ENCODE measurements at places on chromosomes 1 and 21. TPM values are rescaled to one million over a fixed set of nuclear protein-coding genes. Genes with fewer than 3 reads are reported as not detected.
A peak's percentile ranks its signal among the peaks of the same experiment; 100 is the strongest.

DNA sequence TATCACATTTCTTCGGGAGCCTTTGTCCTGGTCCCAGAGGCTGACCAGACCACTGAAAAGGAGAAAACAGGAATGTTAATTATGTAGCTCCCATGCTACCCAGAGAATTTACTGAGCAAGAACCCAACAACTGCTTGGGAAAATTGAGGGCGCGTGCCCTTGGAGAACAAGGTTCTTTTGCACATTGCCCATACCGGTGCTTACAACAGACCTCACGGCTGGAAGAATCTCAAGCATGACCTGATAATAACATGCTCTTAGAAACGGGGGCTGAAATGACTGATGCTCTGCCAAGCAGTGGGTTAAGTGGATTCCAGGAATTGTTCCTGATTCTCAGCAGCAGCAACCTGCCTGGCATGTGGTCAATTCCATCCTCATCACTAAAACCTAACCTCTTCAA, 49.3 kb upstream of the AJAP1 start:
- no peak for DNase-seq

DNA sequence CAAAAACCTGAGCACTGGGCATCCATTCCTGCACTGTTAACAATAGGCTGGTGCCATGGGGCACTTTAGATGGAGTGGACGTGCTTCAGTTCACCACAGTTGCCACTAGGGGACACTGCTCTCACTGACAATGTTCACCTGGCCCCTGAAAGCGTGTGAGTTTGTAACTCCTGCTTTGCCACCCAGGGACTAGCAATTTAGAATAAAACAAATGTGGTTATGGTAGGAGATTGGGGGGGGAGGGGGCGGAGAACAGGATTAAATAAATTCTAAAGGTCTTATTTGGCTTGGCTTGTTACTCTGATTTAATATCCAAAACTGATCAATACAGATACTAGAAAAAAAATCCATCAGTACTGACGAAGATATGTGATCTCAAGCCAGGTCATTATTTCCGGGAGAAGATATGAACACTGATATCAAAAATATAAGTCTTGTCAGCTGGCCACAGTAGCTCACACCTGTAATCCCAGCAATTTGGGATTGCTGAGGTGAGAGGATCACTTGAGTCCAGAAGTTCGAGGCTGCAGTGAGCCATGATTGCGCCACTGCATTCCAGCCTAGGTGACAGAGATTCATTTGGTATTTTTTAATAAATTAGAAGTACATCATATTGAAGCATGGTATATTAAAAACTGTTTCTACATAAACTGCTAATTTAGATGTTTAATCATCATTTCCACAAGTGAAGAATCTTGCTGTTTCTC, 23.2 kb downstream of the INTS7 start:
- peak; percentile 77 for DNase-seq

- DNase-seq, result no peak
These were observed 147.0 kb downstream of the TNFSF18 start for GRCh38 chr1:172903581-172904220.

DNA sequence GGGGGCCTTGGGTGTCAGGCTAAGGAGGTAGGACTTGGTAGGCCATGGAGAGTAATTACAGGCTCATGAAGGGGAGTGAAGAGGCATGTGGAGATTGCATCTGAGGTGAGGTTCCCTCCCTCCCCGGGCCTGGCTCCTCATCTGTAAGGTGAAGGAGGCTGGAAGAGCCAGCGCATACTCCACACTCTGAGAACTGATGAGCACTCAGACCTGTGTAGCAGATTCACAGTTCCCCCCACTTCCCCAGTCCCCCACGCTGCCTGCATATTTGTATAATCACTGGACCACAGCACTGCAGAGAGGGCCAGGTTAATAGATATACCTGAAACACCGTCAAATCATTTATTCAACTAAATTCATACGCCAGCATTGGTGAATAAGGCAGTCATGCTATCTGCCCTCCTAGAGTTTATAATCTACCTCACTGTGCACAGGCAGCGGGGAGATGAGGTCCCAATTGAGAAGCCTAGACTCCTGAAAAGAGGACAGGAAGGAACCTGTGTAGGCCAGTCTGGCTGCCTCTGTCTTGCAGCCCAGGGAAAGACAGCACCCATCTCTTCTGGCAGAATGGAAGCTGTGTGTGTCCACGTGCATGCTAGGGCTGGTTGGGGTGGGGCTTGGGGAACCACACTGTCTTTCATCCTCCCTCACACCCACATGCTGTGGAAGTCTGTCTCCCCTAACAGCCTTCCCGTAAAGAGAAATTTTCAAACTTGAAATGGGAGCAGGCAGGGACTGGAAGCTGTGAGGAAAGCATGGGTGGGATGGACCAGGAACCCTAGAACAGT, 110.6 kb upstream of the ATP1A1 start:
- no peak for DNase-seq

DNA sequence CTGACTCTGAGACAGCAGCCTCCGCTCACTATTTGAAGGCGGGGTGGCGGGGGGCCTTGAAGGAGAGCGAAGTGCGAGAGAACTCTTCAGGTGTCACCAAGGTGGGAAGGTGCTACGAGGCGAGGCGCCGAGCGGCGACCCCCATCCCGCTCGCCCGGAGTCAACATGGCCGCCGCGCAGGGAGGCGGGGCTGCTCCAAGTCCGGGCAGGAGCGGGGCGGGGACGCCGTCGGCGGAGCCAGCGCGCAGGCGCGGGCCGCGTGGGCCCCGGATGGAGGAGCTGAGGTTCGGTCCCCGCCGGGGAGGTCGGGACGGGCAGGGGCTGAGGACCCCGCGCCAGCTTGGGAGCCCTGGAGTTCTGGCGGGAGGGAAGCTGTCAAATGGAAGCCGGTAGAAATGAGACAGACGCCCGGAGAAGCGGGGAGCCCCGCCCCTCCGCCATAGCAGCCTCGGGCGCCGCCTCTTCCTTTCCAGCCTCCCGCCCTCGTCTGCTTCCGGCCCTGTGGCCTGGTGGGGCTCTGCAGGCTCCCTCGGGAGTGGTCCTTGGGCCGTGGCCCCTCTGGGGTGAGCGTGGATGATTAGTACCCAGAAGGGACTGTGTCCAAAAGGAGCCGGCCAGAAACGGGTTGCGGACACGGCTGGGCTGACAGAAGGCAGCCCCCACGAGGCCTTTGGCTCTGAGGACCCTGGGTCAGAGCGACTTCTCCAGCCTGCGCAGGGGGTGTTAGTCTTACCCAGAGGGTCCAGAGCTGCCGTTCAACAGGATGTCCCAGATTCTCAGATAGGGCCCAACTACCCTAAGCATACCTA, at the start of gene PIGV:
TSS of gene PIGV (plus strand) at position 245 of the 809 bp plus-strand sequence. CDS start 2,866 bp downstream, outside the sequence.
- peak; percentile 85 for DNase-seq

- DNase-seq, result no peak
These were observed 34.0 kb upstream of the KLHDC7A start for GRCh38 chr1:18446751-18447150.

GRCh38 chr1:219126377-219126776, 47.3 kb upstream of the LYPLAL1 start:
- DNase-seq, result no peak

GRCh38 chr1:1020415-1021009, 592 bp downstream of the AGRN start:
- DNase-seq, result peak; percentile 33

GRCh38 chr1:26779098-26779668, 8.6 kb upstream of the PIGV start:
- DNase-seq, result no peak

DNA sequence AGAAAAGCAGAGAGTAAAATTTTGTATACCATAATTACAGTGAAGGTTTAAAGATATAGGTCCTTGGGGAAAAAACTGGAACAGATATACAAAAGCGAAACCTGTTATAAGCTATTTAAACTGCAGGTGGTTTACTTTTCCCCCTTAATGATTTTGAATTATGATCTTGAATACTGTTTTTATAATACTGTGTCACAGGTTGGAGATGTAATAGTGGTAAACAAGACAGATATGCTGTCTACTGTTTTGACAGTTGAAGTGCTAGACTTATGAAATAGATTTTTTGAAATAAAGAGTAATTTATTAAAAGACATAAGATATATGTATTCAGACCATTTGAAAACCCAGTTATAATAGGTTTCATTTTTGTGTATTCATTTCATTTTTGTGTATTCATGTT, 129.4 kb downstream of the CD247 start:
- no peak for DNase-seq

DNA sequence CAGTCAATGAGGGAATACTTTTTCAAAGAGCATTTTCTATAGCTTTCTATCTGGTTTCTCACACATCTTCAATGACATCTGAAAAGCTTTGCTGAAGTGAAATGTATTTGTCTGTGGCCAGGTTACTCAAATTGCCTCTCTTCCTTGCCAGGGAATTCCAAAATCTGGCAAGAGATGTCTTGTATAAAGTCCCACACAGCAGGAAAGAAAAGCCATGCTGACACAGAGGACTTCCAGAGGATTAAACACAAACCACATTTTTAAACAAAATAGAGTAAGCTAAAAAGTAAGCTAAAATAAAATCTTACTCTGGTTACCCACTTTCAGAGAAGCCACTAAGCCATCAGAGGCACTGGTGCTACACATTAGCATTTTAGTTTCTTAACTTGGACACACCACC, 93.1 kb upstream of the BCAR3 start:
- no peak for DNase-seq

DNA sequence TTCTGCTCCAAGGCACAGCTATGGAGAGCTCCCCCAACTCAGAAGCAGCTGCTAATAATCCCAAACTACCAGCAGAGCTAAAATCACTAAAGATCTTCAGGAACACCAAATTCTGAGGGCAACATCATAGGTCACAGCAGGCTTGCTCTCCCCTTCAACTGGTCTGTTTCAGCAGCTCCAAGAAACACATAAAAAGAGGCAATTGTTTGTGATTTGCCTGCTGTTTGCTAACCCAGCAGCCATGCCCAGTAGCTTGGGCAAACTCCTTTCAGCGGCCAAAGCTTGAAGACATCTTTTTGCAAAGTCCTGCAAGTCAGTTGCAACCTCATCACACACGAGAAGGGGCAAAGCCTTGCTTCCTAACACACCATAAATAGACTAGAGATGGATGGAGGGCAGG, 8.9 kb downstream of the ERI3 start:
- DNase-seq, result no peak

DNA sequence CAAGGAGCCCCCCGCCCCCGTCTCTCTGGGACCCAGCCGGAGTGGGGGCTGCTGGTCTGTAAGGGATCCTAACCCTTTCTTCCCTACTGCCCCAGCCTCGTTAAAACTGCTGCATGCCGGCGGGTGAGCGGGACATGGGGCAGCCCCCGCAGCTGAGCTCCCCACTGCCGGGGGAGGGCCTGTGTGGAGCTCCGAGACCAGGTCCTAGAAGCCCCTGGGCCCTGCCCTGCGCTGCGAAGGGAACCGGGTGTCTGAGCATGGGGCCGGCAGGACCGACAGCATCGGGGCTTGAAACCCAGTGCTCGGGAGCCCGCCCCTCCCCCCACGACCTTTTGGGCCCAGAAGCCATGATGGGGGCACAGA, 9.2 kb upstream of the COL6A1 start:
- no peak for DNase-seq

DNA sequence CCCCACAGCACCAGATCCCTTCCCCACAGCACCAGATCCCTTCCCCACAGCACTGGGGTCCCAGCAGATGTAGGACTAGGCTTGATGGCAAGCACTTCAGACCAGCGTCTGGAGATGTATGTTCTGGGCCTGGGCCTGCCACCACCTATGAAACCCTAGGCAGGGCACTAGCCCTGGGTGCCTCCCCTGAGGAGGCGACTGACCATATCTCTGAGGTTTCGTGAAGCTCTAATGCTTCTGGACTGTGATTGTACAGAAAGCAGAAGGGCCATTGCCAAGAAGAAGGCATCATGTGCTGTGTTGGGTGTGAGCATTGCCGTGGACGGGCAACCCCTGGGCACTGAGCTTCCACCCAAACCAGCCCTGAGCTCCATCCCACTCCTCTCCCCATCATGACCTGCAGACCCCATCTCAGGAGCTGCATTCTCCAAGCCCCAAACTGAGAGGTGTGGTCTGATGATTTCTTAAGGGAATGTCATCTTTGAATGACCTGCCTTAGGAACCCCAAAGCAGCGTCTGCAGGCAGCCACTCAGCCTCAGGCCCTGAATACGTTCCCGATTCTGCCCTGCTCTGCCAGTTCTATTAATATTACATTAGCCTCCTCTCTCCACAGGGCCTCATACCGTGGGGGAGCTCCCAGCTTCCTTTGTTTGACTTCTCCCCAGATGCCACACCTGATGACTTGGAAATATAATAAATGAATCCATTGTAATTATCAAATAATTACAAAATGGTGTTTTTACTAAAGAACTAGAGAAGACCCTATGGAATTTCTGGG, 163.4 kb downstream of the TRIM33 start:
- DNase-seq, result no peak

- no peak for DNase-seq
These were observed 31.2 kb upstream of the CASZ1 start for GRCh38 chr1:10827377-10828333.

DNA sequence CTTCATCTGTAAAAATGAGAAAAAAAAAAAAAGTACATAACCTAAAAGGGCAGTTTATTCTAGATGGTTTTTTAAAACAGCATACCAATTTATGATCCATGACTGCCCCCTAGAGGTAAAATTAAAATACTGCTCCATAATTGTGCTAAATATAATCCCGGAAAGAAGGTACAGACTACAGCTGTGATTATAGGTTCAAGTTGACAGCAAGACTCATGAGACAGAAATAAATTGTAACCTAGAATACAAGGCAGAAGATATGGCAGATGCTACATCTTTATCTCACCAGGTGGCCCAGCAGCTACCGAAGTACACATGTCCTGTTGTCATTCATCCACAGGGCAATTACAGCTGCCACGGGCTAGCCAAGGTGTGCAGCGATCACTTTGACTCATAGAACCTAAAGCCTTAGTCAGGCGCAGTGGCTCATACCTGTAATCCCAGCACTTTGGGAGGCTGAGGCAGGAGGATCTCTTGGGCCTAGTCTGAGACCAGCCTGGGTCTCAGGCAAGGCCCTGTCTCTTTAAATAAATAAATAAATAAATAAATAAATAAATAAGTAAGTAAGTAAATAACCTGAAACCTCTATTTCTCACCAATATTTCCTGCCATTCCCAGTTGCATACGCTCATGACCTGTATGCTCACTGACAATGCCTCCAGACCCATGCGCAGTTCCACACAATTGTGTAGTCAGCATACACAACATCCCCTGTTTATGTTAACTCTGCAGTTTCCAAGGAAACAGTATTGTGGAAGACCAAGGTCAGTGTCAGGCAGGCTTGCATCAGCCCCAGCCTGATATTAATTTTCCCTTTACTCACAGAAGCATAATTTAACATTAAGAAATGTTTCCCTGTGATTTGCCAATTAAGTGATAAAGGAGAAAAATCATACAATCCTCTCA, 18.3 kb upstream of the PPIE start:
- peak; percentile 77 for DNase-seq

DNA sequence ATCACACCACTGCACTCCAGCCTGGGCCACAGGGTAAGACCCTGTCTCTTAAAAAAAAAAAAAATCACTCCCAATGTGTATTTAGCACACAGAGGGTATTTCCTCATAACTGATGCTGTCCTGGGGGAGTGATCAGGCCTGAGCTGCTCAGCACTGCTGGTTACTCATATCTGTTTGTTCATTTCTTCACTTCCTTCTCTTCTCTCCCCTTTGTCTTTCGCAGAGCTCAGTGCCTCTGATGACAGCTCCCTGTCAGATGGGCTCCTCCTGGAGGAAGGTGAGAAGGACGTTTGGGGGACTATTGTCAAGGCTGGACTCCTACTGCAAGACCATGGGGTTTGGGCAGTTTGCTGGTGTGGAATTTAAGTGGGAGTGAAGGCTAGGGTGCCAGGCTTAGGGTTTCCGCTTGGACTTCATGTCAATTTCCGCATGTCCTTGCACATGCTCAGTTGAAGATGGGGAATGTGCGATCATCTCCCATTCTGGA, 13.0 kb downstream of the INAVA start:
- no peak for DNase-seq

The STIL gene
- total RNA-seq, result 2.6 TPM

The CEP85 gene
- 4.2 TPM for total RNA-seq

The EXO1 gene
- total RNA-seq, result 4.8 TPM

The NTMT2 gene
- total RNA-seq, result not detected

The KANK4 gene
- total RNA-seq, result not detected

Data from lung microvascular endothelial cell (primary cell).